ENCODE measurements at places on chromosomes 6 and 20. TPM values are rescaled to one million over a fixed set of nuclear protein-coding genes. Genes with fewer than 3 reads are reported as not detected.

COL21A1 gene
- 1.3 TPM for total RNA-seq

XPO5 gene
- 34.9 TPM for total RNA-seq

FAM209B gene
- total RNA-seq, result not detected

UNC5CL gene
- total RNA-seq, result 0.48 TPM

COL12A1 gene
- 34.6 TPM for total RNA-seq

DNA sequence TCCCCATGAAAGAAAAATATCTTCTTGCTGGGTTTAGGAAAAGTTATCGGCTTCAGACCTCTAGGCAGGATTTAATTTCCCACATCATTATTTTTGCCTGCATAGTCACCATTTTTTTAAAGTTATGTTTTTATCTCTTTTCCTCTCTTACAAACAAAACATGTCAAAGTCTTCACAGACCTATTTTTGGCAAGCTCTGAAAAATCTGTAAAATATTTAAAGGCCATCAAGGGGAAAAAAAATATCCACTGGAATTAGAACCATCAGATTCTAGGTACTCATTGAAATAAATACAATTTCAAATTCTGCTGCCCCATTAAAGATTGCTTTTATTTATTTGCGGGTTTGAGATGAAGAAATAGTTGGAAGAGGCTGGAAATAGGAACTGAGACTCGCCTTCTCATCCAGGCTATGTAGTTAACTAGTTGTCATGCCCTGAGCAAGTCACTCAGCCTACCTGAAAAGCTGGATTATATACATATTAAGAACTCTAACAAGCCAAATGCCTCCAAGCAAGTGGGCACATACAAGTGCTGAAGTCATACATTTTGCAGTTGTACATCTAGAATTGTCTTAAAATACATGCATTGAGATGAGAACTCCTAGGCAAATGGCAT is 101.7 kb upstream of the SASH1 start:
- H3K27ac ChIP-seq, result peak overlapping the region; percentile 66
- no peaks in the 10 kb centered on the region for H3K36me3 ChIP-seq
- no peaks in the 10 kb centered on the region for H3K27me3 ChIP-seq
- no peak overlapping the region for H3K4me3 ChIP-seq

GRCh38 chr20:9989066-9989724 is 45.6 kb upstream of the ANKEF1 start:
- H3K27me3 ChIP-seq, result no peaks in the 10 kb centered on the region
- DNase-seq, result no peak
- no peak overlapping the region for H3K27ac ChIP-seq
- H3K36me3 ChIP-seq, result no peaks in the 10 kb centered on the region

DNA sequence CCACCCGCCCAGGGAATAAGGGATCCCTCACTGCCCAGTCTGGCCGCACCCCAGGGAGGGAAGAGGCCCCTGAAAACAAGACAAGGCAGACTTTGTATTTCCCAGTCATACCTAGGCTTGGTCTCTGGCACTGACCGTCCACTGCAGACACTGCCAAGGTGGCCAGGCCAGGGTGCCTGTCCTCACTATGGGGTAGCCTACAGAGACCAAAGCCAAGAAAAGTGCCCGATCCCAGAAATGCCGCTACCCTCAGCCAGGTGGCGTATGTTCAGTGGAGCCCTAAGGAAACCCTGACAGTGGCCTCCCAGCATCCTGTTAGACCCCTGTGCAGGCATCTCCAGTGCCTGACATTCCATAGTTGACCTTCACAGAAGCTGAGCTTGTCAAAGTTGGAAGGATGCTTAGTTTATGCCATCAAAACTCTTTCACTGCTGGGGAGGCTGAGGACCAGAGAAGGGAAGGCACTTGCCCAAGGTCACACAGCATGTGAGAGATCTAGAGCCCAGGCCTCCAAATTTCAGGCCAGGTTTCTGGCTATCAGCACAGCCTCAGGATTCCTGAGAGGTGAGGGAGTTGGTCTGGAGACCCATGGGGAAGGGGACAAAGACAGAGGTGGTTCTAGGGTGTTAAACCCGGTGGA is 2.5 kb downstream of the SCRT2 start:
- H3K4me1 ChIP-seq, result peaks cover 8% of the 10 kb centered on the region
- no peaks in the 10 kb centered on the region for H3K36me3 ChIP-seq
- no peak overlapping the region for H3K4me3 ChIP-seq
- DNase-seq, result no peak

- no peaks in the 10 kb centered on the region for H3K27me3 ChIP-seq
- no peak for DNase-seq
- H3K4me3 ChIP-seq, result no peak overlapping the region
- no peak overlapping the region for H3K27ac ChIP-seq
- no peaks in the 10 kb centered on the region for H3K4me1 ChIP-seq
Measured at GRCh38 chr6:106637717-106638341, 8.5 kb downstream of the QRSL1 start.

- H3K27ac ChIP-seq, result peak overlapping the region; percentile 21
- no peaks in the 10 kb centered on the region for H3K4me1 ChIP-seq
- H3K4me3 ChIP-seq, result no peak overlapping the region
- no peaks in the 10 kb centered on the region for H3K27me3 ChIP-seq
- no peaks in the 10 kb centered on the region for H3K36me3 ChIP-seq
Measured at GRCh38 chr20:890666-891057, 25.5 kb downstream of the ANGPT4 start.

GRCh38 chr20:16062661-16063581 is 510.3 kb downstream of the KIF16B start:
- no peak overlapping the region for H3K27ac ChIP-seq
- DNase-seq, result no peak
- no peak overlapping the region for H3K4me3 ChIP-seq
- H3K27me3 ChIP-seq, result no peaks in the 10 kb centered on the region
- no peaks in the 10 kb centered on the region for H3K4me1 ChIP-seq

DNA sequence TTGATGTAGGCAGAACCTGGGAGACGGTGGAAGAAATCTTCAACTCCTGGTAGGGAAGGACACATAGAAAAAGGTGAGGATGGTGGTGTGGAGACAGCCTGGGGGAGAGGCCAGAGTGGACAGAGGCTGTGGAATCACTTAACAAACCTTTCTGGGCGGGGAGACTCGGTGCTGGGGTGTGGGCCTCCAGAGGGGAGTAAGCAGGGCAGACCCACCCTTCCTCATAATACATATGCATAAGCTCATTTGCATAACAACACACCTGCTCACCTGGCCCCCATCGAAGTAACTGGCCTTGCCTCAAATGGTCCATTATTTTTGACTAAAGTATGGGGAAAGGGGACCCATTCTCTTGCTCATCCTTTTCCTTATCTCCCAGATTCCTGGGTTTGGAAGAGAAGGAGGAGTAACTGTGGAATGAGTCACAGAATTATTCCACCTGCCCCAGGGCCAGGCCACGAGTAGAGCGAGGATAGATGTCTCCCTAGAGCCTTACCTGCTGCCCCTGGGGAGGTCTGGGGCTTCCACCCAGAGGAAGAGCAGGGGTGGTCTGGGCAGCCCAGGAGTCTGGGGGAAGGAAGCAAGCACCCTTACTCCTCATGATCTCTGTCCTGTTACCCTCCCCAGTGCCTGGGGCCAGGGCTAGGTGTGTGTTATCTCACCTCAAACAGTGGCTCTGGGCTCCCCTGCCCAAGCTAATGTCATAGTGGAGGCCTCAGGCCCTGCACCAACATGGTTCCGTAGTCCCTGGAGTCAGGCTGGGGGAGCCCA is 10.7 kb upstream of the VEGFA start:
- DNase-seq, result no peak
- no peaks in the 10 kb centered on the region for H3K4me1 ChIP-seq
- no peaks in the 10 kb centered on the region for H3K27me3 ChIP-seq
- H3K27ac ChIP-seq, result no peak overlapping the region
- no peaks in the 10 kb centered on the region for H3K36me3 ChIP-seq

DNA sequence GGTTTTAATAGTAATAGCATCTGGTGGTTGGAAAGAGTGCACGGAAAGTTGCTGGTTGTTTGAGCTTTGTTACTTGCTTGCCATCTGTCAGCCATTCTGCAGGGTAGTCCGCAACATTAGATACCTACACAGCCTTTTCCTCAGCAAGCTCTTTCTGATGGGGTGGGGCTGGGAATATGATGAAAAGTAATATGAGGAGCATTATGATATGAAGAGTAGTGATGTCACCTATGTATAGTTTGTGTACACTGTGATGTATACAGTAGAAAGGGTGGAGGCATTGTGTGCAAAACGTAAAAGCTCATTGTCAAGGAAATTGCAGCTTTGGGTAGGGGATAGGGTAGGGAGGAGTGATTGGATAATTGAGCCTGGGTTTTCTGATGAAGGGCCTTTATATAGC is 16.1 kb downstream of the SCAF8 start:
- H3K4me3 ChIP-seq, result no peak overlapping the region
- no peaks in the 10 kb centered on the region for H3K36me3 ChIP-seq
- no peak for DNase-seq
- H3K4me1 ChIP-seq, result peaks cover 65% of the 10 kb centered on the region
- H3K27me3 ChIP-seq, result no peaks in the 10 kb centered on the region
- no peak overlapping the region for H3K27ac ChIP-seq

DNA sequence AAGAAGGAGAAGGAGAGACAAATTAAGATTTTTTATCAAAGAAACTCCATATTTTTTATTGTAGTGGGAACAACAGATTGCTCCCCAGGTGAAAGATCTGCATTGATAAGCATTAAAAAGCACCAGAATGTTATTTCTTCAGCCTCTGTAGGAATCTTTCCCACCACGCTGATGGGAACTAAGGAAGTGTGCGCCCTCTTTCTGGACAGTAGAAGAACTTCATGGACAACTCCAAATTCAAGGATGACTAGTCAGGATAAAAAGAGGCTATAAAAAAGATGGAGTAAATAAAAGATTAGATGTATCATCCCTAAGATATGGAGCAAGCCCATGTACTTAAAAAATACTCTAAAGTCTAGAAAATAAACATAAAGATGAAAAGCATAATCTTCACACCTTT is 45.8 kb upstream of the PAK5 start:
- DNase-seq, result no peak
- H3K36me3 ChIP-seq, result no peaks in the 10 kb centered on the region
- H3K27ac ChIP-seq, result no peak overlapping the region
- H3K4me1 ChIP-seq, result no peaks in the 10 kb centered on the region
- no peak overlapping the region for H3K4me3 ChIP-seq

DNA sequence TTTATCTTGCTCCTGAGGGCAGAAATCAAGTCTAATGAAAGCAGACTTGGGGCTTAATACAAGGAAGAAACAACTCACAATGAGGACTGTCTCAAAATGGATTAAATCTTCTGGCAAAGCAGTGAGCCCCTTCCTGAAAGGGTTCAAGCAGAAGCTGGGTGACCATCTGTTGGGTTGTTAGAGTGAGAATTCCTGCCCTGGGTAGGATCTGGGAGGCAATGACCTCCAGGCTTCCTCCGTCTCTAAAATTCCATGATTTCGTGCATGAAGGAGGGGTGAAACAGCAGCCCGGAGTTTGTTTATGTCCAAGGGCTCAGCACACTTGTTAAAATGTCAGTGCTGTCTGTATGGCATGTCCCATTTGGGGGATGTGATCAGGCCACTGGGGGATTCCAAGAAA is 64.0 kb upstream of the KCNK16 start:
- no peak overlapping the region for H3K27ac ChIP-seq
- H3K4me3 ChIP-seq, result no peak overlapping the region
- no peaks in the 10 kb centered on the region for H3K36me3 ChIP-seq
- H3K27me3 ChIP-seq, result no peaks in the 10 kb centered on the region

- H3K4me3 ChIP-seq, result no peak overlapping the region
- no peaks in the 10 kb centered on the region for H3K27me3 ChIP-seq
- no peak for DNase-seq
- no peaks in the 10 kb centered on the region for H3K4me1 ChIP-seq
- no peaks in the 10 kb centered on the region for H3K36me3 ChIP-seq
- no peak overlapping the region for H3K27ac ChIP-seq
Measured at GRCh38 chr20:13458860-13459451, 179.8 kb downstream of the TASP1 start.

GRCh38 chr20:10652660-10653261 is 21.0 kb downstream of the JAG1 start:
- peak overlapping the region; percentile 86 for H3K27ac ChIP-seq
- peaks cover 92% of the 10 kb centered on the region for H3K36me3 ChIP-seq
- peaks cover 48% of the 10 kb centered on the region for H3K4me1 ChIP-seq
- H3K4me3 ChIP-seq, result peak overlapping the region; percentile 26
- no peaks in the 10 kb centered on the region for H3K27me3 ChIP-seq

DNA sequence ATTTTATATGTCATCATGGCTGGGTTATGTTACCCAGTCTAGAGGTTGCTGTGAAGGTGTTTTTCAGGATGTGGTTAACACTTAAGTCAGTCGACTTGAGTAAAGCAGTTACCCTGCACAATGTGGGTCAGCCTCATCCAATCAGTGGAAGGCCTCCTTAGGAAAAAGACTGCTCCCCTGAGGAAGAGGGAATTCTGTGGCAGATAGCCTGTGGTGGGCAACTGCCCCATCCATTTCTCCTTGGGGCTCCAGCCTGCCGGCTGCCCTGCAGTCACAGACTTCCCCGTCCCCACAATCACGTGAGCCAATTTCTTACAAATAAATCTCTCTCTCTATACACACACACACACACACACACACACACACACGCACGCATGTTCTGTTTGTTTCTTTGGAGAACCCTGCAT is 34.5 kb upstream of the MPC1 start:
- H3K4me1 ChIP-seq, result no peaks in the 10 kb centered on the region
- DNase-seq, result no peak
- H3K27me3 ChIP-seq, result no peaks in the 10 kb centered on the region
- H3K36me3 ChIP-seq, result no peaks in the 10 kb centered on the region
- H3K27ac ChIP-seq, result no peak overlapping the region

DNA sequence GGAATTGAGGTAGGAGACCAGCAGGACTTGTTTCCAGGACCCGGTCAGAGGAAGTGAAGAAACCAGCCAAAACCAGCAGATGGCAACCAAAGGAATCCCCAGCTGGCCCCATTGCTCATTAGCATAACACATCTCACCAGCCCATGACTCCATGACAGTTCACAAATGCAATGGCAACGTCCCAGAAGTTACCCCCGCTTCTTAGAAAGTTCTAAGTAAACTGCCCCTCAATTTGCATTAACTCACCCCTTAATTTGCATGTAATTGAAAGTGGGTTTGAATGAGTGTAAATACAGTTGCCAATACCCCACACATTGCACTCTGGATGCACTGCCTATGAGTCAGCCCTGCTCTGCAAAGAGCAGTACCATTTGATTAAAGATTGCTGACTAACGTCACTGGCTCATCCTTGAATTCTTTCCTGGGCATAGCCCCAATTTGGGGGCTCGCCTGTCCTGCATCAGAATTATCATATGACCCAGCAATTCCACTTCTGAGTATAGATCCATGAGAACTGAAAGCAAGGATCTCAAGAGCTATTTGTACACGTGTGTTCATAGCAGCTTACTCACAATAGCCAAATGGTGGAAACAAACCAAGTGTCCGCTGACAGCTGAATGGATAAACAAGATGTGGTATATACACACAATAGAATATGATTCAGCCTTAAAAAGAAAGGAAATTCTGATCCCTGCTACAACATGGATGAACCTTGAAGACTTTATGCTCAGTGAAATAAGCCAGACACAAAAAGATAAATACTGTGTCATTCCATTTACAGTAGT is 36.4 kb downstream of the MYLK4 start:
- no peaks in the 10 kb centered on the region for H3K36me3 ChIP-seq
- no peaks in the 10 kb centered on the region for H3K27me3 ChIP-seq
- H3K27ac ChIP-seq, result no peak overlapping the region
- H3K4me1 ChIP-seq, result peaks cover 21% of the 10 kb centered on the region
- no peak overlapping the region for H3K4me3 ChIP-seq

- H3K27ac ChIP-seq, result peak overlapping the region; percentile 14
- H3K27me3 ChIP-seq, result no peaks in the 10 kb centered on the region
- no peak overlapping the region for H3K4me3 ChIP-seq
- no peak for DNase-seq
- no peaks in the 10 kb centered on the region for H3K36me3 ChIP-seq
- H3K4me1 ChIP-seq, result peaks cover 50% of the 10 kb centered on the region
Measured at GRCh38 chr20:53805895-53806384, 212.3 kb upstream of the ZNF217 start.
